Activated CD4-positive, alpha-beta T cell treated with anti-CD3 and anti-CD28 coated beads, Interleukin-2, Interleukin-4, amounts not matched to agents 100 ng/mL and 50 ng/mL, durations not matched to agents 16 hours and 8 hours (primary cell): ENCODE measurements at places on chromosomes 5 and 9.
A peak's percentile ranks its signal among the peaks of the same experiment; 100 is the strongest.

- DNase-seq: no peak
Observed at GRCh38 chr9:98087420-98088354, 31.2 kb downstream of the NANS start.

GRCh38 chr5:114266374-114266773, 95.5 kb upstream of the KCNN2 start:
- DNase-seq: no peak

- DNase-seq: no peak
Observed at GRCh38 chr9:16959391-16959790, 88.9 kb upstream of the BNC2 start.

GRCh38 chr9:125521462-125522327, 185.3 kb downstream of the MAPKAP1 start:
- DNase-seq: peak; percentile 84

GRCh38 chr9:122055701-122056100, 37.4 kb downstream of the TTLL11 start:
- no peak for DNase-seq

DNA sequence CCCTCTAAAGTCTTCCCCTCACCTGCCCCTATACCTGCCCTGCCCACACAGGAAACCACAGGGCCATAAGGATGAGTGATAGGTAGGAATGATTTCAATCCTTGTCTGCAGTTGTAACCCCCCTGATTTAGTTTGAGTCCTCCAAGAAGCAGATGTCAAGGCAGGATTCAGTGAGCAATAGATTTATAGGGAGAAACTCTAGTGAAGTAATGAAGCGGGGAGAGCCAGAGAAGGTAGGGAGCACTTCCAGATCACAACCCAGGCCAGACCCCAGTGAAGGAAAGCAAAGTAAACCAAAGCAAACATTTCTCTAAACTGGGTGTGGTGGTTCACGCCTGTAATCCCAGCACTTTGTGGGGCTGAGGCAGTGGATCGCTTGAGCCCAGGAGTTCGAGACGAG, 22.4 kb downstream of the ENC1 start:
- no peak for DNase-seq

DNA sequence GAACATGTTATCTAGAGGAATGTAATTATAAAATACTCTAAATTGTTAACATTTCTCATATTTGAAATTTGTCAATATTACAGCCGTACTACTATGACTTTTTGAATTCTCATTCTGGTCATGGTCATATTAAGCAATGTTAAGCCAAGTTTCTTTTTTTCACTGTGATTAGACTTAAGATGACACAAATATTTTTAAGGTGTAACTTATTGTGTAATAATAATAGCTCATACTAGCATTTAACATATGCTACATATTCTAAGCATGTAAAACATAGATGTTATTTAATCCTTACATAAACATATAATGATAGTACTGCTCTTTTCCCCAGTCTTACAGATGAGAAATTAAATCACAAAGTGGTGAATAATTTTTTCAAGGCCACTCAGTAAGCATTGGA, 35.9 kb upstream of the LRRC70 start:
- no peak for DNase-seq

DNA sequence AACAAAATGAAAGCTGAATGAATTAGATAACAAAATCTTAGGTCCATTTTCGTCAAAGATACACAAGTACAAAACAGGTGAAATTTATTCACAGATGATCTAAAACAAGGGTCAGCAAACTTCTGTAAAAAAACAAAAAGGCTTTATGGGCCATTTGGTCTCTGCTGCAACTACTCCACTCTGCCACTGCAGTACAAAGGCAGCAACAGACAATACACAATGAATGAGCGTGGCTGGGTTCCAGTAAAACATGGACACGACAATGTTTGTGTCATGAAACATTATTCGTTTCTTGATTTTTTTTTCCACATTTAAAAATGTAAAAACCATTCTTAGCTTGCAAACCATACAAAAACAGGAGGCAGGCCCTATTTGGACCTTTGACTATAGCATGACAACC, 71.9 kb downstream of the ECPAS start:
- no peak for DNase-seq

GRCh38 chr5:174552428-174552827, 172.0 kb upstream of the MSX2 start:
- no peak for DNase-seq

- peak; percentile 27 for DNase-seq
Observed at GRCh38 chr5:173001229-173001841, 17.8 kb downstream of the ATP6V0E1 start.

- DNase-seq: no peak
Observed at GRCh38 chr9:20753761-20754160, 69.7 kb downstream of the FOCAD start.

DNA sequence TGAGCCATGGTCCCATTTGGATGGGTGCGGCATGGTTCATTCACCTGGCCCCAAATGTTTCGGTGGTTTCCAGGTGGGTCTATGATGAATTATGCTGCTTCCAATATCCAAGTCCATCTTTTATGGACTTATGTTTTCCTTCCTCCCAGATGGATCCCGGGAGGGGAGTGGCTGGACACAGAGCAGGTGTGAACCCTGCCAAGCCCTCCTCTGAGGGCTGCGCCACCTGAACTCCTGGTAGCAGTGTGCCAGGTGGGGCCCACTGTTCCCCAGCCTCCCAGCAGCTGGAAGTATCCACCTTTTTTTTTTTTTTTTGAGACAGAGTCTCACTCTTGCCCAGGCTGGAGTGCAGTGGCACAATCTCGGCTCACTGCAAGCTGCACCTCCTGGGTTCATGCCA, 42.9 kb downstream of the WNK2 start:
- no peak for DNase-seq

- DNase-seq: no peak
Observed at GRCh38 chr9:136389396-136389795, 10.6 kb downstream of the SNAPC4 start.

- DNase-seq: no peak
Observed at GRCh38 chr5:151196556-151197290, 27.2 kb downstream of the CCDC69 start.

DNA sequence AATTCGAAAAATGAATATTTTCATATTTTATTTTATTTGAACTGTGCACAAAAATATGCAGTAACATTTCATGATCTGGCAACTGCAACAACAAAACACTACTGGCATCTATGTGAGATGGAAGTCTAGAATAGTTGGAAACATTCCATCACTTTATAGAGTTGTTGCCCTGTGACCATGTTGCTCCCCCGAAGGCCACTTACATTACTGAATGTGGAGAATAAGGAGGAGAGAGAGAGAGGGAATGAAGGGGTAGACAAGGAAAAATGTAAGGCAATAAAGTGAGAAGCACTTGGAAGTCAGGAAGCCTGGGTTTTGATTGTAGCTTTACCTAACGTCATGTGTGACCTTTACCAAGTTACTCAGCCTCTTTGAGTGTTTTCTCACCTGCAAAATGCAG, 437.2 kb upstream of the EDIL3 start:
- DNase-seq: no peak

DNA sequence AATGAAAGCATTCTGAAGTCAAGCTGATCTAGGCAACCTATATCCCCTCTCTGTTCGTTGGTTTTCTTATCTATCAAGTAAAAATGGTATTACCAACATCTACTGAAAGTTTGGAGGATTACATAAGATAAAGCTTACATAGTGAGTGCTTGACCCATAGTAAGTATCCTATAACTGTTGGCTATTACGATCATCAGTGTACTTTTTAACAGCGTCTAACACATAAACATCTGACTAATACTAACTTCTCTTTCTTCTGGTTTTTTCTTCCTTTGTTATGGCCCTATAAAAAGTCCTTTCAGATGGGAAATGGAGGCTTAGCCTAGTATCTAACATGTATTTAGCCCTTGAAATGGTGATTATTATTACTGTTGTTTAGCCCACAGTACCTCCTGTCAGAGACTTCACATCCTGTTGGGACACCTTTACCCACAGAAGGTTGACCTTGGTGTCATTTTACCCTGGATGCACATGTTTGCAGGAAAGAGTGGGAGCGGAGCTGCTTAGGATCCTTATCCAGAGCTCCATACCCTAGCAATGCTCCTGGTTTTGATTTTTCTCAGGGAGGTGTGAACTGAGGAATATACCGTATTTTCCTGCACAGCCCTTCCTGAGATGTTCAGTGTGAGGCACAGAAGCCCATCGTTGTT, 6.0 kb downstream of the INSYN2B start:
- no peak for DNase-seq

- DNase-seq: no peak
Observed at GRCh38 chr9:81264516-81264915, 424.8 kb downstream of the TLE1 start.

DNA sequence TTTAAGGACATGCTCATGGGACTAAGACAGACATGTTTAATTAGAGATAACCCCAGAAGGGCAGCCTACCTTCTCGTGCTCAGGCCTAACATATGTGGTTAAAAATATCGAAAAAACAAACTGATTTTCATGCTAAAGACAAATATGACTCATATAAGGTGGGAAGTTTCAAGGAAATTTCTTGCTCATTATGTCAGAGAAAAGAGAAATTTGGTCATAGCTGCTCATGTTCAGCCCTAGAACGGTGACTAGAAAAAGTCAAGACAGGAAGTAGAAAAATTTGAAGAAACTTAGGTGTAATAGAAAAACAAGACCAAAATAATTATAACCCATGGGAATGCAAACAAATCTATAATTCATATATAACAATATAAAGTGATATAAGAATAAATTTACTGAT, 120.6 kb downstream of the PRDM9 start:
- no peak for DNase-seq

DNA sequence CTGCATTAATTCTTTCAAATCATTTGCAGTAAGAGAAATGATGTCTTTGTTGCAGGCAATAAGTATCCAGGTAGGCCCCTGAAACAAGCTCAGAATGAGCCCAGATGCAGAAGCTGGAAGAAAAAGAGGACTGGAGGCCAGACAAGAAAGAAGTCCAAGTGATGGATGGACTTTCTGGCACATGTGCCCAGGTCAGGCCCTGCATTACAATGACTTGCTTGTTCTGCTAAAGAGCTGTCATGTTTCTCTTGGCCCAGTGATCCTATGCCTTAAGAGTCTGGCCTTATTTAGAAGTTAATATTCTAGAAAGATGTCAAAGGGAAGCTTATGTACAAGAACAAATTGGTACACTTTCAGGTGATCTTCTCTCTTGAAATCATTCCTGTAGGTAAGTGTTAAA, 64.8 kb downstream of the DPYSL3 start:
- no peak for DNase-seq

DNA sequence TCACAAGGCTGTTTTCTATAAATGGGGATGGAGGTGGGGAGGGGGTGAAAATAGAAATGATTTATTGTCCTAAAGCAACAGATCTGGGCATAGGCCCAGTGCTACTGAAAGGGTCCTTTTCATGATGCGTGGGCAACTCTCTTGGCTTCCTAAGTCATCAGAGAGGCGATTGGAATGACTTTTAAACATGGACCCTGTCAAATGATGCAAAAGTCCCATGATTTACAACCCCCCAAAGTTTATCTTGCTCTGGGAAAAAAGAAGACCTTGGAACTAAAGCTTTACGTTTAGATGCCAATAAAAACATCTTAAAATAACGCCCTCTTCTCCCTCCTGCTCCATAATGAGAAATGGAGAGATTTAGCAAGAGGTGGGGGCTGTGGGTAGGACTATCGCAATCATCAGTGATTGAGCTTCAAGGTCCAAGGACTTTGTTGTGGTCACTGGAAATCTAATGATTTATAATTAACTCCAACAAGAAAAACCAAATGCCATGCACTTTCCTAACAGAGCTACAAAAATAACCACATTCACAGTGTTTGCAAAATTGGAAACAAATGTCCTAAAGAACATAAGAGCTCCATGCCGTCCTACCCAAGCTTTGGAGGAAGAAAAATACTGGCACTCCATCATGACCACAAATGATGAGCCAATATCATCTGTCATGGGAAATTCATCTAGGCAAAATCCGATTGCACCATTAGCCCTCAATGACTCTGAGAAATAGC, 167.5 kb upstream of the CLINT1 start:
- DNase-seq: no peak

DNA sequence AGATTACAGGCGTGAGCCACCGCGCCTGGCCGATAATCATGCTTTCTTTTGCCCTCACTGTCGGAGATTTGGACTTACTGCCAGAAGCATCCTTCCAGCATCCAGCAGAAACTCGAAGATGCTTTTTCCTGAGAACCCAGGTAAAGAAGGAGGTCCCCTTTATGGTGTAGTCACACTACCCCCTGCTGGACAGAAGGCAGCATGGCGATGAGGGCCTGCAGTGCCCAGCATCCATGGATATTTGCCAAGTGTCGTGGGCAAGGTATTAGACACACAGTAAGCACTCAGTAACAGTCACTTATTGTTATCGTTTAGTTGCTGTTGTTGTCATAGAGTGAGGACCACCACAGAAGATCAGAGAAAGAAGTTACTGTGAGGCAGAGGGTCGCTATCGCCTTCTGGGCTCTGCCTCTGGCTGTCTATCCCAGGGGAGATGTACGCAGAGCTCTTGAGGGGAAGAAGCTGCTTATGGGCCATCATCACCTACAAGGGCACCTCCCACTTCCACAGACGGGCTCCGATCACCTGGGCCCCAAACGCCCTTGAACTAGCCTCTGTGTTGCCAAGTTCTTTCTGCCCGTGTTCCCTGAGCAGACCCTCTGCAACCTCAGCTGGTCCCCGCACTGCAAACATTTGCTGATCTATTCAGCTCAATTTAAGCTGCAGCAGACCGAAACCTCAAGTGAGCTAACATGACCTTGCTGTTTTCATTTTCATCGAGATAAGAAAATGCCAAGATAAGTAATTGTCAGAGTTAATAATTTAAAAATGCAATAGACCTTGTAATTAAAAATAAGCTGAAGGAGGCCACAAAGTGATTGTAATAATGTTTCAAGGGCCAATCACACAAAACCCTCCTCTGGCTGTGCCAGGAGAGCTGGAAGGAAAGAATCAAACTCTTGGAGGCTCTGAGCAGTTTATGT, 23.9 kb downstream of the C5orf15 start:
- DNase-seq: peak; percentile 46

- DNase-seq: no peak
Observed at GRCh38 chr9:23741351-23741750, 84.7 kb downstream of the ELAVL2 start.

- no peak for DNase-seq
Observed at GRCh38 chr9:86410281-86410680, 56.1 kb upstream of the TUT7 start.

- DNase-seq: no peak
Observed at GRCh38 chr5:38284384-38284783, 26.0 kb downstream of the EGFLAM start.
